GM12891 (cell line): ENCODE measurements at places on chromosomes 11 and 22.

- DNase-seq = no peak
Measured at GRCh38 chr22:19886605-19887255, 32.1 kb upstream of the GNB1L start.

- DNase-seq = no peak
Measured at GRCh38 chr11:114348200-114349191, 51.8 kb downstream of the C11orf71 start.

DNA sequence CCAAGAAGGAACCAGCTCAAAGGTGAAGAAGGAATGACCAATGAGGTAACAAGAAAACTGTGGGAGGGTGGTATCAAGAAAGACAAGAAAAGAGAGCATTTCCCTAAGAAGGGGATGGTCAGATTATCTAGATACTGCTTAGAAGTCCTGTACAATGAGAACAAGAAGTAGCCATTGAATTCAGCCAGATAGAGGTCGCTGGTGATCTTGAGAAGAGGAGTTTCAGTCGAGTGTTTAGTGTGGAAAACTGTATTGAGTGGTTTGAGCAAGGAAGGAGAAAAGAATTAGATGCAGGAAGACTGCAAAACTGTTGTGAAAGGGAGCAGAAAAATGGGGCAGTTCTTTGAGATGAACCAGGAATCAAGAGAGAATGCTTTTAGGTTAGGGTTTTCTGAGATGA, 74.6 kb upstream of the FAT3 start:
- DNase-seq = no peak

DNA sequence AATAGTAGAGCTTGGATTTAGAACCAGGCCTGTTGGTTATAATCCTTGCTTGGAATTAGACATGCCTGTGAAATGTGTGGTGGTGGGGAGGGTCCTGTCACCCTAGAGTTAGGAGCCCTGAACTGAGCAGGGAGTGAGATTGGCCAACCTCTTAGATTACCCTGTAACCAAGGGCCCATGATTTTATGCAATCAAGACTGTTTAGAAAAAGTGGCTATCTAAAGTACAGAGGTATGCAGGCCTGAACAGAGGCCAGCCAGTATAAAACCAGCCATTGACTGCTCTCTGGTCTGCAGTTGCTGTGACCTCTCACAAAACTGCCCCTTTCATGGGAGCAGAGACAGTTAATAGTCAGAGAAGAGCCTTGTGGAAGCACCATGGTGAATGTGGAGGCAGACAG, 36.2 kb downstream of the SERPINH1 start:
- no peak for DNase-seq
